H7 (cell line): ENCODE measurements at places on chromosomes 7 and 10.

- no peak for DNase-seq
Observed at GRCh38 chr7:84112771-84113170, 81.8 kb downstream of the SEMA3A start.

- DNase-seq: no peak
Observed at GRCh38 chr10:33229949-33230267, 104.6 kb downstream of the NRP1 start.

GRCh38 chr10:11448545-11449244 lies 162.8 kb downstream of the USP6NL start:
- no peak for DNase-seq

DNA sequence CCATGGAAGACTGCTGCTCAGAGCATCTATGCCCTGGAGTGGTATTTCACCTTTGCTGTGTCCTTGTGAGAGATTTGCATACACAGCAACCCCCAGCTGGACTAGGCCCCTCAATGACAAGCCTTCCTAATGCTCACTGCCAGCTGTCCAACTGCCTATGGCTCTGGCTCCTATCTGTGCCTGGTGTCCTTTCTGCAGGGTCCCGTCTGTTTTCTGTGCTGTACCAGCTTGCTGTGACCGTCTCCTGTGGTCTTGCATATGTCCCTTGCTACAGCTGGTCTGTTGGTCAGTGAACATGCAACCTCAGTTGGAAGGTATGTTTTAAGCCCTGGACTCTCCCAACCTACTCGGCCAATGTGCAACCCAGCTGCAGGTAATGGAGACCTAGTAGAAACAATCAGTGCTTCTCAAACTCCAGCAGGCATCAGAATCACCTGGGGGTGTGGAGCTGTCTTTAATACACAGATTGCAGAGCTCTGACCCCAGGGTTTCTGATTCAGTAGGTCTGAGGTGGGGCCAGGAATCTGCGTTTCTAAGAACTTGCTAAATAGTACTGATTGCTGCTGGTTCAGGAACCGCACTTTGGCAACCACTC lies 306.4 kb upstream of the ZNF32 start:
- no peak for DNase-seq

DNA sequence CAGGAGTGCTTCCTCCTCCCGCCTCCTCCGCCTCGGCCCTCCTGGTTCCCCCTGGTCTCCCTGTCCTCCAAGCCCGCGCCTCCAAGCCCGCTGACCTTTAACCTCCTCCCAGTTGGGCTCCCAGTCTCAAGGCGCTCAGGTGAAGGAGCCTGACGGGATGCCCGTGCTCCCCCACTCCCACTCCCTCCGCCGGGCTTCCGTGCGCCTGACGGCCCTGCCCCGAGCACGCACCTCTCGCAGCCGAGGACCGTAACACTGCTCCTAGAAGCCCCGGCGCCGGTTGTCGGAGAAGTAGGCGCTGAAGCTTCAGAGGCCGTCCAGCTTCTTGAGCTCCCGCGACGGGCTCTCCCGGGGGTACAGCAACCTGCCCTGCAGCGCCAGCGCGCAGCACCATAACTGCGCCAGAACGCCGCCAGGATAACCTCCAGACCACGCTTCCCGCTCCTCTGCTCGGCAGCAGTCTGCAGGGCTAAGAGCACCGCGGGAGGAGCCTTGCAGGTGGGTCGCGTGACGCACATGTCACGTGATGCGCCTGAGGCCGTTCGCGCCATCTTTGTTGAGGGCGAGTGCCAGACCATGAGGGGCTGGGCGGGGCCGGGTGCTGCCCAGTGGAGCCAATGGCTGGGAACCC lies 71.0 kb upstream of the ZNF479 start:
- DNase-seq: no peak

DNA sequence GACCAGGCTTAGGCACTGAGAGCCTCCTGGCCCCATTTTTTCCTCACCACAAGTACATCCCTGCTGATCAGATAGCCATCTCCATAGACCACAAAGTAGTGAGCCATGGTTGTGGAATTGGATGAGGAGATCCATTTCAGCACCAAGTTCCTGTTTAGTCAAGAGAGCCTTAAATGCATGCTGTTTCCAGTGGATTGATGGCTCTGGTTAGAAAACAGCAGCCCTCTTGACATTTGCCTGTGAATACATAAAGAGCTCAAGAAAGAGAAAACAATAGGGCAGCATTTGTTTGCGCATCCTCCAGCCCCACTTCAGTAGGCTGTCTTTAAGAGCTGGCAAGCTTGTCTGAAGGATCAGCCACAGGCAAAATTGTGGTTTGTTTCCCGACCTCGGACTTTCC lies 251.2 kb downstream of the POU6F2 start:
- DNase-seq: peak; percentile 13

DNA sequence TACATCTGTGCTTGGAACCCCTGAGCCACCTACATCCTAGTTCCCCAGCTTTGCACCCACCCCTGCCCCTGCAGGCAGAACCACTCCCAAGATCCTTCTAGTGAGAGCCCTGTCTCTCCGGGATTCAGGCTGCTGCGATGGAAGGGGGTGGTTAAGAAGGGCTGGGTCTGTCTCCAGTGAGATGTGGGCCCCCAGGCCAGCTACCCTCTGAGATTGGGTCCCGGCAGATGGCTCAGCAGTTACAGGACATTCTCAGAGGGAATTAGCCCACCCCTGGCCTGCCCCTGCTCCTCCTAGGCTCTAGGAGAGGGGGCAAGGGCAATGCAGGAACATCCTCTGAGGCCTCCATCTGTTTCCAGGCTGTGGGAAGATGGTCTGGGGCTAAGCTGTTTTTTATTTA lies 27.7 kb downstream of the SLC29A3 start:
- no peak for DNase-seq

DNA sequence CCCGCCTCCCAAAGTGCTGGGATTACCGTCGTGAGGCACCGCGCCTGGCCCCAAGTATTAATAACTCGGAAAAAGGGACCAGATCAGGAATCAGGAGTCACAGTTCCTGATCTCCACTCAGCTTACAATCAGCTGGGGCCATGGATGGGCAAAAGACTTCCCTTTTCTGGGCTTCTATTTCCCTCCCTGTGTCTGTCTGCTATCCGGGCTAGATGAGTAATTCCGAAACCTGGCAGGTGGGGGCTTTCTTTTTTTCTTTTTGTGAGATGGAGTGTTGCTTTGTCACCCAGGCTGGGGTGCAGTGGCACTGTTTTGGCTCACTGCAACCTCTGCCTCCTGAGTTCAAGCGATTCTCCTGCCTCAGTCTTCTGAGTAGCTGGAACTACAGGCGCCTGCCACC lies 11.6 kb downstream of the RPS24 start:
- DNase-seq: no peak
